ENCODE measurements at places on chromosomes 3 and 15.

DNA sequence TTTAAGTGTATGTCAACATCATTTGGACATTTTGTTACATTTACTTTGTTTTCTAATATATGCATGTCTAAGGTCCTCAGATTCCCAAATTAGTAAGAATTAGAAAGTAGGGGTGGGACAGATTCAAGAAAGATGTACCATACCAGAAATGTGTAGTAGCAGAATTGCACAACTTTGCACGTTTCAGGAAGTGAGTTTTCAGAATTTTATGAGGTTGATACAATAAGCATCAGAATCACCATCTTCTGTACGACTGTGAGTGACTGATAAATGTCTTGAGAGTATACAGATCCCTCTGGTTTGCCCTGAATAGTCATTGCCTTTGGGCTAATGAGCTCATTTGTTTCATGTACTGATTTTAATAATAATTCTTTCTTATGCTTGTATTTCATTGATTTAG, 9.3 kb downstream of the ARIH2 start:
- no peak for DNase-seq

DNA sequence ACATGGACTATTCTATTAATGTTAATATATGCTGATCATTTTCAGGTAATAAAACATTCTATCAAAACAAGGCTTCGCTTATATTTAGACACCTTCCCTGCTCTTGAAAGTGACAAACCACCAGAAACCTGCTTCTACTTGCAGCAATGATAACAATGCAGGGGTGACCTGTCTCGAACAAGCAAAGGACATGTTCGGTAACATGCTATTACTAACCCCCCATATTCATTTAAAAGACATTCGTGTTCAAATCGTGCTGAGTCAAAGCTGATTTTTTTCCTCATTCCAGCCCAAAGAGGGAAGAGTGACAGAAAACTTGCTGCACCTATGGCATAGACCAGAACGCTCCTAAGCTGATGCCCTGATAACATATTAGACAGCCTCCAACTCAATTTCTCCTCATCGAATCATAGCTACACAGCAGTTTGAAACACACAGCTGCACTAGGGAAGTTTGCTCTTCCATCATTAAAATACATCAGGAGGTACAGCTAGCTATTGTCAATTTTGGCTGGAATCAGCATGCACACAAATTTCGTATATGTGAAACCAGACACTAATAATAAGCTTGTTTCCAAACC, 341.5 kb downstream of the FOXP1 start:
- DNase-seq, result no peak

GRCh38 chr3:132422531-132422930, 5.2 kb downstream of the DNAJC13 start:
- DNase-seq, result no peak

DNA sequence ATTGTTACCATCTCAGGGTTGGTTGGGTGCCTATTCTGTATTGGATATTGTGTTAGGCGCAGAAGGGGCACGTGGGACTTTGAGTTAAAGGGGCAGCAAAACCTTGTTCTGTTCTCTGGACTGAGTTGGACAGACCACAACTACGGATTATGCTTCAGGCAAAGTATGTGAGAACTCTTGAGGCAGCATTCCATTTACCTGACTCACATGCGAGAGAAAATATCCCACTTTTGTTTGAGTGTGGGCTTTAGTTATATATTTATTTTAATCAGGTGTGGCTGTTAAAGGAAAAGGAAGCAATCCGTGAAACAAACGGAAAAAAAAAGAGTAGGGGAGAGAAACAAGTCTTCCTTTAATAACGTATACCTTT, 627 bp upstream of the PLS1 start:
- DNase-seq, result no peak

- DNase-seq, result no peak
Observed at GRCh38 chr3:186315581-186316354, 46.3 kb downstream of the DGKG start.

DNA sequence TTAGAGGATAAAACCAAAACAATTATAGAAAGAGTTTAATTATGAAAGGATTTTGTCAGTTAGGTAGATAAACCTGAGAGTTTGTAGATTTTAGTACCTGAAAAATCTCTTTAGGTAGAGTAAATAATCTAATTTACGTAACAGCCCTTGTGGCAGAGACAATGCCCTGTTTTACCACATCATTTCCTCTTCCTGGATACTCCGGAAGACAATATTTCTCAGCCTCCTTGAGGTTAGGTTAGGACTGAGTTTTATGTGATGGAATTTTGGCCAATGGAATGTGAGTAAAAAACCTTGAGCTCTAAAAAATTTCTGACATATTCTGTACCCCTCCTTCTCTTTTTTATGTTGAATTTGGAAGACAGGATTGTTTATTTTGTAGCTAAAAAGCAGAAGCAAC, 50.7 kb upstream of the TPRG1 start:
- DNase-seq, result no peak

Measured in GOT3 (cell line).